Neural crest cell (in vitro differentiated cells): ENCODE measurements at places on chromosomes 4 and X.
A peak's percentile ranks its signal among the peaks of the same experiment; 100 is the strongest.

GRCh38 chr4:164952551-164952950, 24.9 kb downstream of the TRIM61 start:
- DNase-seq: no peak

- DNase-seq: no peak
Measured at GRCh38 chr4:103075435-103075893, 1.1 kb downstream of the SLC9B2 start.

DNA sequence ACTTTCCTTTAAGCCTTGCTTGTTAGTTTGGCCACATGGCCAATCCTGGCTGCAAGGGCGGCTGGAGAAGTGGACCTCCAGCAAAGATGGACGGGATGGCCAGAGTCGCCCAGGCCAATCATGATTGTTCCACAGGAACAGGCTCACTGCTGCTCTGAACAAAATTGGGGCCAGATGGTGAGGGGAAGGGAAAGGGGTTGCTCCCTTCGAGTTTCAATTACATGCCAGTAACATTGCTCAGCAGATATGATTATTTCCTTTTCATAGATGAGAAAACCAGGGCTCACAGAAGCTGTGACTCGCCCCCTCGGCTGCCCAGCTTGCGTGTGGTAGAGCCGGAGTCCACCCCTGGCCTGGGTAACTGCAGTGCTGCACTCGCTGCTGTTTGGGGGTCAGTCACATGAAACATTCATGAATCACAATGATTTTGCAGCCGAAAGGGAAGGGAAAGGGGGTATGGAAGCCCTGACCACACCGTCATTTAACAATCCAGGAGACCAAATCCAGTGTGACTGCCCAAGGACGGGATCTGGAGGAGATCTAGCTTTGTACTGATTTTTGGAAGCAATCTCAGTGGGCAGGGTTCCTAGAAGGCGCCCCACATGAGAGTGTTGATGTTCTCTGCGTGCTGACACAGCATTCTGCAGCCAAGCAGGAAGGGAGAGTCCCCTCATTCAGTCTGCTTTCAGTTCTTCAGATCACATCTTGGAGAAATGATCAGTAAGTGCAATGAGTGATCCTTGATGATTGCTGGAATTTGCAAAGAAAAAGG, 77.3 kb upstream of the MSX1 start:
- no peak for DNase-seq

DNA sequence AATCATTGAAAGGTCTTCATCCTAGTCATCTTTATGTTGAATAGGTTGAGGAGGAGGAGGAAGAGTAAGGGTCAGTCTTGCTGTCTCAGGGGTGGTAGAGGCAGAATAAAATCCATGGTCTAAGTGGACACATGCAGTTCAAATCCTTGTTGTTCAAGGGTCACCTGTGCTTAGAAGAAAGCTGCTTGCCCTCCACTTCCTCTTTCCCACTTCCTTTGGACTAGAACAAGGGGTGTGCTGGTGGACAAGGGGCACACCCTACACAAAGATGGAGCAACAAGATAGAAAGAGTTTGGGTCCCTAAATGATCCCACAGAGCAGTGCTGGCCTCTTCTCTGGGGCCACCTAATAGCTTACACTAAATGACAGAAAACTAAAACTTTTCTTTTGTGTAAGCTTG, 47.9 kb downstream of the HSD17B13 start:
- DNase-seq: no peak

DNA sequence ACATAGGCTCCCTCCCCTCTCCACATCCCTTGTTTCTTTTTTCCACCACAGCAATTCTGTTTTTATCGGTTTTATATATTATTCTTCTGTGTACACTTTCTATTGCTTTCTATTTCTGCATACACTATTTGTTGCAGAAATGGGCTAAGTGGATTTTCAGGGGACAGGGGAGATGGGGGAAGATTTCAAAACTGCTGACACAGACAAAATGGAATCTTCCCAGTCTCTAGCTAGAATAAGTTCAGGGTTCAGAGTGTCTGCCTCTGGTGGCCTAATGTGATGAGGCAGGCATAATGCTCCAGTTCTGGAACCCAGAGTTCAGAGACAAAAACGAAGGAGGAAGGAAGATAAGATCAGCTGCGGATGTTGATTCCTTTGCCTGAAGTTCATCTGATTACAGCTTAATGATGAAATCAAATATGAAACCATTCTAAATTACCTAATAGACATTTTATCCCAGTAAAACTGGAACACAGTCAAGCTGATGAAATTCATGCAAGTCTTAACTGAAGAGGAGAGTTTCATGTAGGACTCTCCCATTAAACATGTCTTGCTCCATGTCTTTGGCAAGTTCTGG, 447.1 kb downstream of the AFF2 start:
- no peak for DNase-seq

GRCh38 chrX:45760187-45760742, 559.6 kb upstream of the DIPK2B start:
- no peak for DNase-seq

- DNase-seq: no peak
Measured at GRCh38 chr4:127799711-127800110, 17.6 kb downstream of the HSPA4L start.

DNA sequence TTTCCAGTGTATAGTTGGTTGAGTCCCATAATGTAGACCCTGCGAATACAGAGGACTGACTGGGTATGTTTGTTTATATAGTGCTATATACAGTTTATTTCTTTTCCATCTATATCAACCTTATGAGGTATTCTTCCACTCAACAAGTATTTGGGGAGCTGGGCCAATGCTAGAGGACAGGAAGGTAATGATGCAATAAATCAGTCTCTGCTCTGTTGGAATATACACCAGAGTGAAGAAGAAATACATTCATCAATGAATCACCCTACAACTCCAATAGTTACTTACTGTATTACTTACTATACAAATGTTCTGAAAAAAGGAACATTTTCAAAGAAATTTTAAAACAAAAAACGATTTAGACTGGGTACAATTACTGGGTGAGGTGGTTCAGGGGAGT, 2.1 kb upstream of the ARSJ start:
- no peak for DNase-seq

GRCh38 chrX:74383611-74384010, 37.7 kb upstream of the SLC16A2 start:
- DNase-seq: peak; percentile 1

- no peak for DNase-seq
Measured at GRCh38 chr4:143711543-143712154, 11.2 kb upstream of the FREM3 start.

DNA sequence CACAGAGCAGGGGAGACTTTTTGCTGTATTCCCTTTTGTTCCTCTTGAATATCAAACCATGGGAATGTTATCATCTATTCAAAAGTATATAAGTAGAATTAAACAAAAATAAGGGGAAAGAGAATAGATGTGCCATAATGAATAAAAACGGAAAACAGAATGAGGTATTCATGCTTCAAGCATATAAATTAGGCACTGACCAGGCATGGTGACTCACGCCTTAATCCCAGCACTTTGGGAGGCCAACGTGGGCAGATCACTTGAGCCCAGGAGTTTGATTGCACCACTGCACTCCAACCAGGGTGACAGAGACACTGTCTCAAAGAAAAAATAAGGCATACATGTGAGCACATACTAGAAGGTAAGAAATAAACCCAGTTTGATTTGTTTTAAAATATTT, 16.3 kb upstream of the NEUROG2 start:
- DNase-seq: no peak

- DNase-seq: no peak
Measured at GRCh38 chrX:122739770-122740169, 444.3 kb upstream of the GRIA3 start.

DNA sequence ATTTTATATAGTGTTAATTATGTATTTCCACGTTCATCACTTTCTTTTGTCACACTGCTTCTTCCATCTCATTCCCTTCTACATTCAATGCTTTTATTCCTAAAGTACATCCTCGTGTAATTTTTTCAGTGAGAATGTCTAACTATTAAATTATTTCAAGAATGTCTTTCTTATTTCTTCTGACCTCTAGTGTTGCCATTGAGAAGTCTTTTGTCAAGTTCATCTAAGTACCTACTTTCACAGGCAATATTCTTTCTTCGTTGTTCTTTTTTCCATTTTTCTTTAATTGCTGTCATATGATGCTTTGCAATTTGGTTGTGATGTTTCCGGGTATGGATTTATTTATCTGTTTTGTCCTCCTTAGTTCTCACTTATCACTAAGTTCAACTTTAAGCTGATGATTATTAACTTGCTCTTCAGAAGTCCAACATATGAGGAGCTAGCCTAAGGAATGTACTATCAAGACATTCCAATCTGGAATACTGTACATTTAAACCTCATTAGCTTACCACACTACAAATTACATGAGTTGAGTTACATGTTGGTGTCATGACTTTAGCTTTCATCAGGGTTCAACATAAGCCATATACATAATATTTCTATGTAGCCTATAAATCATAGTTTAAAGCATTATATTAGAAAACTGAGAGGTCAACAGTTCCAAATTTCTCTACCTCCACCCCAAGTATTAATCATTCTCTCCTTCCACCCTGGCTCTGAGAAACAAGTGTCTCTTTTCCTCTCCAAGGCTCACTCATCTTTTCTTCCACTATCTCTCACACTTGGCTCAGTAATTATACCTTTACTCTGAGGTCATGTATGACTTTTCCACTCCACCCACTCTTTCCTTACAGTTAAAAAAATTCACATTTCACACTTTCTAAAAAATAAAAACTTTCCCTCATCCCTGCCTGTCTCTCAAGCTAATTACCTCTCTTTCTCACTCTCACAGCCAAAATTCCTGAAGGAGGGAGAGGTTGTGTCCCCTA, 81.5 kb downstream of the COX18 start:
- DNase-seq: no peak

DNA sequence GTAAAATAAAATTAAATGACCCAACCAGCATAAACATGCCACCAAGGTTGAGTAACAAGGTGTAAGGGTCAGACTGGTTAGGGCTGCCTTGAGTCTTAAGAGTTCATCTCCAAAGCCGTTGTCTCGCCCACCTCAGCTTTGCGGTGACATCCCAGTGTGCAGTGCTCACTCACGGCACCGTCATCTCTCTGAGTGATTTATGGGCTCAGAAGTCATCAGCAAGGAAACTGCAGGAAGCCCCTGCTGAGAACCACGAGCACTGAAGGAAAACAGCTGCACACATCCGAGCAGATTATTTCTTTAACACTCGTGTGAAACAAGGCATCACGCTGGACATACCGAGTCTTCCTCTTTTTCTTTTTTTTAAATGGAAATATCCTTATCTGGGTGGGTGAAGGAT, 411.1 kb downstream of the TRIML1 start:
- no peak for DNase-seq

DNA sequence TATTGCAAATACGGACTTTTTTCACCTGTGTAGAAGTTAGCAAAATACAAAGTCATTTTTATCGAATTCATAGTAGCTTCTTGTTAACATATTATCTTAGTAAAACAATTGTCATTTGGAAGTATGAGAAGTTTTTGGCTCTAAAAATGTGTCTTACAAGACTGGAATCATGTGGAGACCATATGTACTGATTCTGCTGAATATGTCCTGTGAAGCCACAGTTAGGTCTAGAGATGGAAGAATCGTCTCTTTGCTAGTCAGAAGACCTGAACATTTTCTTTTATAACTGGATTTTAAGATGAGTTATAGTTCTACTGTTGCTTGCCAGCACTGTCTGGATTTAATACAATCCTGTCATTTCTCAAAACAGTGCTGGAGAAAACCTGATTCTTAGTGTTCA, 29.0 kb downstream of the TMEM165 start:
- DNase-seq: no peak

DNA sequence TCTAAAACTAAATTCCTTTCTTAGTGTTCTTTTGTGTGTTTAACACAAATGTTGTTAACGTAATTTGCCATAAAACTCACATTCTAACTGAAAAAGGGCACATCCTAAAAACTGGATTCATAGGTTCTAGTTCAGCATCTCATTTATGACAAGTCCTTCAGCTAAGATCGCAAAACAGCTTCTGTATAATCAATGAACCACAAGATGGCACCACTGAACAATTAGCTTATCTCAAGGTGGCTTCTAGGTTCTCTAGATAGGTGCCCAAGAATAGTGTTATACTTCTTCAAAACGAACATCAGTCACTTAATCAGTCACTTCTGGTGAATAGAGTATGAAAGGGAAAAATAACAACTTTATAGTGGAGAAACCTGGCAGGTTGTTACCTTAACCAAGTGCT, 54.3 kb downstream of the NRK start:
- DNase-seq: no peak

GRCh38 chrX:154466036-154466435, 8.0 kb downstream of the PLXNA3 start:
- DNase-seq: no peak

- no peak for DNase-seq
Measured at GRCh38 chrX:82658492-82658891, 849.6 kb upstream of the POU3F4 start.

GRCh38 chr4:75643651-75644050, 13.3 kb upstream of the CDKL2 start:
- DNase-seq: no peak

- no peak for DNase-seq
Measured at GRCh38 chrX:11640089-11640488, 25.6 kb downstream of the ARHGAP6 start.

DNA sequence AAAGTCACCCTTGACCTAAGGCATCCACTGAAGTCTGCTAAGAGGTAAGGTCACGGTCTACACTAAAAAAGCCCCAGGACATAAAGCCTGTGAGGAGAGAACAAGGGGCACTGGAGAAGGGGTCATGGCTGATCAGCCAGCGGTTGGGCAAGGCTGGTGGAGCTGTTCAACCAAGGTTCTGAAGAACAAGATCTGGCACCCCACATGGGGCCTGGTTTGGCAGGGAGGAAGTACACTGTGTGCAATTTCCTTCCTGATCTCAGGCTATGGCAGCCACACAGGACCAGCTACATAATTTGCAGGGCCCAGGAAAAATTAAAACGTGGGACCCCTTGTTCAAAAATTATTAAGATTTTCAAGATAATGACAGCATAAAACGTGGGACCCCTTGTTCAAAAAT, 14.1 kb upstream of the BRS3 start:
- DNase-seq: no peak

- no peak for DNase-seq
Measured at GRCh38 chrX:121782544-121782943, 735.1 kb downstream of the GLUD2 start.

GRCh38 chr4:120557372-120557771, 365.2 kb downstream of the PRDM5 start:
- DNase-seq: no peak

- no peak for DNase-seq
Measured at GRCh38 chr4:127469542-127469941, 163.2 kb upstream of the INTU start.

DNA sequence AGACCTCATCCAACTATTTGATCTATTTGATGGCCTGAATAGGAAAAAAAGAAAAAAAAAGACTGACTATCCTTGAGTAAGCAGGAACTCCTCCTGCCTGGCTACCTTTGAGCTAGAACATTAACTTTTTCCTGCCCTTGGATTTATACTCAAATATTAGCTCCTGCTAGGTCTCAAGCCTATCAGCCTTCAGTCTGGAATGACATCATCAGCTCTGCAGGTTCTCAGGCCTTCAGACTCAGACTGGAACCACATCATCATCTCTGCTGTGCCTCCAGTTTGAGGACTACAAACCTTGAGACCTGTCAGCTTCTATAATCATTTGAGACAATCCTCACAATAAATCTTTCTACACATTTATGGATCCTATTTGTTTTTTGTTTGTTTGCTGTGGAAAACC, 754.0 kb upstream of the SLIT2 start:
- no peak for DNase-seq
